ENCODE measurements at places on chromosomes 7 and 10.

DNA sequence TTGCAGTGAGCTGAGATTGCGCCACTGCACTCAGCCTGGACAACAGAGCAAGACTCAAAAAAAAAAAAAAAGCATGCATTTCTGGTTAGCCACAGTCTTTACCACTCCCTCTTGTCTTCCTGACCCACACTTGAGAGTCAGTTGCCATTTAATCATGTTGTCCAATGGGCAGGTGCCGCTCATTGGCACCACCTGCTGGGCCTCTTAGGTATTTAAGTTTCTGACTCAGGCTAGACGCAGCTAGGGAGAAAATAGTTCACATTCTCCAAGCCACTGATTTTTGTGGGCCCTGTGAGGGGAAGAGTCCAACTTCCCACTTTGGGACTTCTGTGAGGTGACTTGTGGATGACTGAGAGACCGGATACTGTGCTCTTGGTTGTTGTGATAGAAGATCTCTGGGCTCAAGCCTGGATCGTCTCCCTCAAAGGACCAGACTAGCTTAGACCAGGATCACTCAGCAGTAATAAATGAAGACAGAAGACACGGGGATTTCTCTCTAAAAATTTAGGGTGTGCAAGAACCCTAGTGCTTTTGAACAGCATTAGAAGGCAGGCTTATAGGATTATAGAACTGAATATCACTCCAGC, 26.8 kb upstream of the SORCS3 start:
- peak; percentile 46 for DNase-seq

DNA sequence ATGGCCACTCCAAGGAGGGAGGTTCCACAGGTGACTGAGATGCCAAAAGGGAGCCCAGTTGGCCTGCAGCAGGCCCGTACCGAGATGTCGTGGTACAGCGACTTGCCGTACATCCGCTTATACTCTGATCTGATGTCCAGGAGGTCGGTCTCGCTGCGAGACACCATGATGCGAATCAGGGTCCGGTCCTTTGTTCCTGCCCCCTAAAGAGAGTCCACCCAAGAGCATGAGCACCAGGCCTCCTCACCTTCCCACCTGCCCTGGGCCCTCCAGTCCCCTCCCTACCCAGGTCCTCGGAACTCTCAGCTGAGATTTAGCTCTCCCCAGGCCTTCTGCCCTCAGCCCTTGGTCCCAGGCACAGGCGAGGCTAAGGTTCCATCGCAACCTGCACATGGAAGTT, 25.0 kb downstream of the PLAC9 start:
- no peak for DNase-seq

DNA sequence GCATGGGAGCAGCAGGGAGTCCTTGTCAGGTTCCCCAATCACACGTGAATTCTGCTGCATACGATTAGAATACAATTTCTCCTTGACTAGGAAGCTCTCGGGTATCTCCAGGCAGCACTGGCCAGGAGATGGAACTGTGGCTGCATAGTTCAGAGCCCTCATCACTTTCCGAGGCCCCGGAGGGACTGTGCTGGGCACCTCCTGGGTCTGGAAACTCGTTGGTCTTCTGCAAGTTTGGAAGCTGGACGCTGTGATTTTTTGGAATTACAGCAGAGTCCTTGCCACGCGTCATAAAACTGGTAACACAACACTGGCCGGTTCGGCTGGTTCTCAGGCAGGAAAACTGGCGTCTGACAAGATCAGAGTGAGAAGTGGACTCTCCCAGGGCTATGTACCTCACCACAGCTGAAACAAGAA, 216.1 kb downstream of the CCDC3 start:
- no peak for DNase-seq

GRCh38 chr7:157970744-157971143, 616.9 kb downstream of the PTPRN2 start:
- DNase-seq: no peak

DNA sequence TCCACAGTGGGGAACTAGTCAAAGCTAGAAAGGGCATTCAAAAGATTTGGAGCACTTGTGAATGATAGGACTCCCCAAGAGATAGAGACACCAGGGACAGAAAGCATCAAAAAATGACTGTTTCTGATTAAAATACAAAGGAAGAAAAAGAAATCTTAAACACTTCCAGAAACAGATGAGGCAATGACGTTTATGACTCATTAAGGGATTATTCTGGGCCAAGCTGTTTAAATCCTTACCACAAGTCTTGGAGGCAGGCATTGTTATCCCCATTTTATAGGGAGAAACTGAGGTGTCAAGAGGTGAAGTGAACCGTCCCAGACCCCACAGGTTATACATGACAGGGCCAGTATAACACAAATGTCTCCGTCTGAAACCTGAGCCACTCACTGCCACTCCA, 68.3 kb upstream of the AMPH start:
- DNase-seq: no peak

DNA sequence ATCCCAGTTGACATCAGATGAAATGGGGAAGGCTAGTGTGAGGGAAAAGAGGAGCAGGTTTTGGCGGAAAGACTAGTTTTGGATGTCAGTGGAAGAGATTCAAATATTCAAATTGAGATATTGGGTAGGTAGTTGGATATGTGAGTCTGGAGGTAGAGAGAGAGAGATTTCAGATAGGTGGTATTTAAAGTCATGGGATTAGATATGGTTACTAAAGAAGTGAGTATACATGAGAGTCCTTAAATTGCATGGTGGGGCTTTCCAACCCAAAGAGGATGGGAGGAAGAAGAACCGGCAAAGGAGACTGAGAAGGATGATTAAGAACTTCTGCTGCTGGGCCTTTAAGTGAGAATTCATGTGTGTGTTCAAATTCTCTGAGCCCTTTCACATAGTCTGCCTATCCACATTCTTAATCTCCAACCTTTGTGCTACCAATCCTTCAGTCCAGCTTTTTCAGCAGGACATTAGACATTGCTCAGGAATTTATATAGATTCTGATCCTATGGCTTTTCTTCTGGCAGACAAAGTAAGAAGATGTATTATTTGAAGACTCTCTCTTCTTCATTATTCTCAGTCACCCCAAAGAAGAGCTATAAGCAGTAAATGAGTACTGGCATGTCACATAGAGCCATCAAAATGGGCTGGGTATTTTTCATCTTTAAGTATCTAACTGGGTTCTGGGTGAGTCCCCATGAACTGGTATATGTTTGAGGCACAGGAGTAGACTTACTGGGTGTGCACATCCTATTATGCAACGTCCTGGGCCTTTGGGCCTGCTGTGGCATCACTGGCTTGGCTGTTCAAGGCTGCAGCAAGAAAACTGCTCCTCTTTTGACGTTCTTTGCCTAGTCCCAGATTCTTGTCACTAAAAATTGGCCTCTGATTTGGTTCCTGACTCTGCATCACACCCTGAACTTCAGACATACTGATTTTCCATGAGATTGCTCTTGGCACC, 33.6 kb downstream of the ST7 start:
- DNase-seq: no peak

Measured in MM.1S (cell line).